COLO829 (cell line): ENCODE measurements at places on chromosomes 13 and 19.

DNA sequence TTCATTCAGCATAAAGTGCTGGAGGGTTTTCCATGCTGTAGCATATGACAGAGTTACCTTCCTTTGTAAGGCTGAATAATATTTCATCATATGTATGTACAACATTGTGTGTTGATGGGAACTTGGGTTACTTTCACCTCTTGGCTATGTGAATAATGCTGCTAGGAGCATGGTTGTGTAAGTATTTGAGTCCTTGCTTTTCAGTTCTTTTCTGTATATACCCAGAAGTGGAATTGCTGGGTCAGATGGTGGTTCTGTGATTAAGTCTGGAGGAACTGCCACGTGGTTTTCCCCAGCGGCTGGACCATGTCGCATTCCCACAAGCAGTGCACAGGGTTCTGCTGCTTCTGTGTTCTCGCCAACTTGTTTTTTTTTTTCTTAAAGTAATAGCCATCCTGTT lies 101.2 kb upstream of the TEX29 start:
- no peak for DNase-seq

DNA sequence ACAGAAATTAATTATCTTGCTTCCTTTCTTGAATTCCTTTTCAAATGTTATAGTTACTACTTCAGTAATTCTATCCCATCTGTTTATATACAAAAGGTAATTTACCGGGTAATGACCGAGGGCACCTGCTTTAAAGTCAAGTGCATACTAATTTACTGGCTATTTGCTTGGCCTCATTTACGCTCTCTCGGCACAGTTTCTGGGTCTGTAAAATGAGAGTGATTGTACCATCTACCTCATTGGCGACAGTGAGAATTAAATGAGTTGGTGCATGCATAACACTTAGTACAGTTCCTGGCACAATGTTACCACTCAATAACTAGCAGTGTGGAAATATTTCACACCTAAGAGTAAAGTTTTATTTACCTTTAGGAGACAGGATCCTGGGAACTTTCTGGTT lies 111.6 kb downstream of the GGACT start:
- DNase-seq: no peak

GRCh38 chr19:31098836-31099235 lies 250.4 kb downstream of the TSHZ3 start:
- no peak for DNase-seq

GRCh38 chr13:74171641-74172040 lies 37.4 kb upstream of the KLF12 start:
- DNase-seq: no peak

DNA sequence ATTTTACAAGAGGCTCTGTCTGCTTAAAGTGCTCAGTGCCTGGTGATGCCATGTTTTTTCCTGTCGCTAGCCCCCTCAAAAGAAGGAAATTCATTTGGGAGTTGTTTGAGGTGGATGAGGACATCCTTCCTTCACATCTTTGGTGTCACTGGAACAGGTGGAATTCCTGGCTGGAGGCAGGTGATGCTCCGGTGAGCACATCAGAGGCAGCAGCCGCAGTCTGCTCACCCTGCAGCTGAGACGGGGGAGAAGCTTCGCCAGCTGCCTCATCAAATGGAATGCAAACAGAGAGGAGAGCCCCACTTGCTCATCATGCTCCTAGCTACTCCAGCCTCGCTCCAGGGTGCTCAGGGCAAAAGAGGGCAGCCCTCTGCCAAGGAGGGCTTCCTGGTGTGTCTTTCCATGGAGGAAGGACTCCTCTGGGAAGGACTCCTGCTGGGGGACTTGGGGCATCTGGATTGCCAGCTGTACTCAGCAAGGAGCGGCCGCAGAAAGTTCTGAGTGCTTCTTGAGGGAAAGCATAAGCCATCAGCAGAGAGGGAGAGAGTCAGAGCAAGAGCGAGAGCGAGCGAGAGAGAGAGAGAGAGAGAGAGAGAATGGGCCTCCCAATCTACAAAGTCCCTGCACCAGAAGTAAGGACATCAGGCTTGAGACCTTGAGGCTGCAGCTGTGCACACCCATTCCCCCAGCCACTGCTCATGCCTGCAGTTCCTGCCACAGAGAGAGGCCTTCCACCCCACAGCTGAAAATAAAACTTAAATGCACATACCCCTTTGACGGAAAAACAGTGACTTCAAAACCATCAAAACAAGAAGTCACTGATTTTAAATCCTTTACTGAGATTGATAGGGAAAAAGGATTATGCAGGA lies 74.3 kb upstream of the UBL3 start:
- no peak for DNase-seq
